ENCODE measurements at places on chromosomes 5 and 9. TPM values are rescaled to one million over a fixed set of nuclear protein-coding genes. Genes with fewer than 3 reads are reported as not detected.

DNA sequence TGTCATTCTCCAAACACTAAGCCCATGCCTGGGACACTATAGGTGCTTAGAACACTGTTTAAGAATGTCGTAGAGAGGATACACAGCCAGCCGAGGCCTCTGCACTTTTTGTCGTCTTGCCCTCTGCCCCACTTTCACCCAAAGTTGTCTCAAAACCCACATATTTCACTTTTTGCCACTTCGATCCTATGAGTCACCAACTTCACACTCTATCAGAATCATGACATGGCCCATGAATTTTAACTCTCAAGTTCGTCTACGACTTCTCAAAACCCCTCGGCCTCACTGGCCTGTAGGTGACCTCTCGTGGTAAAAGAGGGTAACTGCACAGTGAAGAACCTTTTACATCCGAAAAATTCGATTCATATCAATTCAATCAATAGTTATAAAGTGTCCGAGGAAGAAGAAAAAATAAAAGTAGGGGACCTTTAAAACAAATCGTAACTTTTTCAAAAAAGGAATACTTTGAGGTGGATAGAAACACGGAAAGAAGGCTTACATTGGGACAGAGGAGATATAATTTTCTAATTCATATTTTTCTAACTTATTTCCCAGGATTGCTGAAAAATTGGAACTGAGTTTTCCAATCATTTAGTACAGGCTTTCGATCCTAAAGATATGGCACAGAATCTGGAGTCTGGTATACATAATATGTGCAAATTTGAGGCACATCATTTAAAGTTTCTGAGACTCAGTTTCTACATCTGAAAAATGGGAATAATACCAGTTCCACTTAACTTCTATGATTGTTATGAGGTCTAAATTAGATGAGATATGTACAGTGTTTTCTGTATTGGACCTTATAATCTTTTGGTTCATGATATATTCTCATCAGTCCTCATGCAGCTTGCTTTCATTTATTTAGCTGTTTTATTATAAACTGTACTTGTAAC, 122.6 kb downstream of the APBA1 start:
- peak; percentile 31 for DNase-seq
- no peaks in the 10 kb centered on the region for H3K4me1 ChIP-seq
- no peaks in the 10 kb centered on the region for H3K36me3 ChIP-seq
- no peak overlapping the region for H3K4me3 ChIP-seq

- H3K27me3 ChIP-seq: no peaks in the 10 kb centered on the region
- no peak overlapping the region for H3K4me3 ChIP-seq
Measured at GRCh38 chr5:6361101-6361500, 17.2 kb downstream of the MED10 start.

GRCh38 chr5:113022661-113023060, 46.1 kb downstream of the DCP2 start:
- no peaks in the 10 kb centered on the region for H3K36me3 ChIP-seq
- no peaks in the 10 kb centered on the region for H3K27me3 ChIP-seq
- no peak overlapping the region for H3K27ac ChIP-seq
- no peak overlapping the region for H3K4me3 ChIP-seq
- no peak for DNase-seq
- H3K4me1 ChIP-seq: no peaks in the 10 kb centered on the region

DNA sequence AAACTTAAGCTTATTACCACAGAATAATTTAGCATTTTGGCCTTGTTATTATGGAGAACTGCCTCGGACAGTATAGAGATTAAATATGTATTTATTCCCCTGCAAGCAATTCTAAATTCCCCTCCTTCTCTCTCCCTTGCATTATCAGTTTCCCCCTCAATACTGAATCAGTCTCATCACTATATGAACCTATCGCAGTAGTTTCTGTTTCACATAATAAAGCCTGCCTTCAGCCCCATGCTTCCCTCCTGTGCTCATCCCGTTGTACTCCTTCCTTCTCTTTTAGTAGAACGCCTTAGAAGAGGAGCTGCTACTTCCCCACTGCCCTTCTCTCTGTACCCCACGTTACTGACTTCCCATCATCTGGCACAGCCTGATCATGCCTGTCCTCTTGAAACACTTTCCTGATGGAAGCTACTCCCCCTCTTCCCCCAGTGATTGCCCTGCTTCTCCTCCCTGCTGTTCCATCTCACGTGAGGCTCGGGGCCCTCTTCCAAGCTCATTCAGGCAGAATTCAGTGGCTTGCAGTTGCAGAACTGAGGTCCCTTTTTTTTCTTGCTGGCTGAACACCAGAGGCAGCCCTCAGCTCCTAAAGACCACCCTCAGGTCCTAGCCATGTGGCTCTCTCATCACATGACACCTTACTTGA, 93.4 kb downstream of the PPIC start:
- no peaks in the 10 kb centered on the region for H3K27me3 ChIP-seq
- DNase-seq: no peak
- H3K4me3 ChIP-seq: no peak overlapping the region
- H3K36me3 ChIP-seq: no peaks in the 10 kb centered on the region

DNA sequence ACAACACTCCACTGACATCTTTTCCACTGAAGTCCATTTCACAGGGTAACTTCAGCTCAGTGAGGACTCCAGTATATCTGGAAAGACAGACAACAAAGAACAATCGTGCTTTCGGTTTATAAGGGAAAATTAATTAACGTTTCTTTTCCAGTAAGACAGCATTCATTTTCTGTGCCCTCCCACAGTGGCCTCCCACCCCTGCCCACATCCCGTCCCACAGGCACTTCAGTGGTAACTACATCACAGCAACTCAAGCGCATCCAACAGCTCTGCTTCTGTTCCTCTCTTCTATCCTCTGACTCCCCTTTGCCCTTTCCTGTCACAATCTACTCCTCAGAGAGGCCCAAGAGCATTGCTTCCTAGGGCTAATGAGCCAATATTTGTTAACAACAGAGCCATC, 40.3 kb downstream of the GLDC start:
- H3K27me3 ChIP-seq: no peaks in the 10 kb centered on the region
- H3K4me1 ChIP-seq: no peaks in the 10 kb centered on the region

GRCh38 chr5:135038813-135039270, 4.8 kb upstream of the PITX1 start:
- peaks cover 77% of the 10 kb centered on the region for H3K27me3 ChIP-seq
- DNase-seq: no peak
- H3K4me1 ChIP-seq: peaks cover 7% of the 10 kb centered on the region
- H3K27ac ChIP-seq: peak overlapping the region; percentile 47

DNA sequence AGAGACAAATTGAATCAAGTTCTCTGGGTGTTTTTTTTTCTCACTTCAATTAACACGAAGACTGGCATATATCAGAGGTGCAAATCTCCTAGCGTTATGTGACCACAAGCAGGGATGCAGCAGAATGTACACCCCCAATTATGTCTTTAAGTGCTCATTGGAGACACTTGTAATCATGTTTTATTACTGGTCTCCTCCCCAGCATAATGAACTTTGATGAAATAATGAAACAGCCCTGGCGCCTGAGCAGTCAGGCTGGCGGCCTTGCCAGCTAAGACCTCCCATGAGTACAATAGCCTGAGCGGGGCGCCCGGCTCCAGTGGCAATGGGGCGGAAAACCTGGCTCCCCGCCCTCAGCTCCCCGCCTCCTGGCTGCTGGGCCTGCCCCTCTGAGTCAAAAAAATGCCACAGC, 209.4 kb upstream of the MSX2 start:
- no peaks in the 10 kb centered on the region for H3K27me3 ChIP-seq
- no peaks in the 10 kb centered on the region for H3K4me1 ChIP-seq
- H3K4me3 ChIP-seq: no peak overlapping the region
- no peak overlapping the region for H3K27ac ChIP-seq

GRCh38 chr9:69554945-69555344, 117.2 kb downstream of the APBA1 start:
- H3K4me3 ChIP-seq: no peak overlapping the region
- H3K27ac ChIP-seq: no peak overlapping the region

GRCh38 chr9:91843623-91844148, 106.3 kb downstream of the ROR2 start:
- H3K27me3 ChIP-seq: no peaks in the 10 kb centered on the region
- peaks cover 2% of the 10 kb centered on the region for H3K4me1 ChIP-seq
- H3K27ac ChIP-seq: peak overlapping the region; percentile 33
- no peaks in the 10 kb centered on the region for H3K36me3 ChIP-seq
- H3K4me3 ChIP-seq: no peak overlapping the region

GRCh38 chr5:68839019-68839552, 254.7 kb upstream of the SLC30A5 start:
- no peaks in the 10 kb centered on the region for H3K4me1 ChIP-seq
- H3K4me3 ChIP-seq: no peak overlapping the region
- no peak overlapping the region for H3K27ac ChIP-seq
- DNase-seq: no peak
- H3K27me3 ChIP-seq: no peaks in the 10 kb centered on the region

GRCh38 chr9:92512622-92513021, 23.2 kb downstream of the ECM2 start:
- H3K4me1 ChIP-seq: no peaks in the 10 kb centered on the region
- no peaks in the 10 kb centered on the region for H3K36me3 ChIP-seq
- H3K27ac ChIP-seq: no peak overlapping the region

SLC38A9 gene
- 17.3 TPM for total RNA-seq

HTR4 gene
- 7.5 TPM for total RNA-seq

SKP1 gene
- 235 TPM for total RNA-seq
